T-helper 9 cell (primary cell): ENCODE measurements at places on chromosomes 1 and 21.

DNA sequence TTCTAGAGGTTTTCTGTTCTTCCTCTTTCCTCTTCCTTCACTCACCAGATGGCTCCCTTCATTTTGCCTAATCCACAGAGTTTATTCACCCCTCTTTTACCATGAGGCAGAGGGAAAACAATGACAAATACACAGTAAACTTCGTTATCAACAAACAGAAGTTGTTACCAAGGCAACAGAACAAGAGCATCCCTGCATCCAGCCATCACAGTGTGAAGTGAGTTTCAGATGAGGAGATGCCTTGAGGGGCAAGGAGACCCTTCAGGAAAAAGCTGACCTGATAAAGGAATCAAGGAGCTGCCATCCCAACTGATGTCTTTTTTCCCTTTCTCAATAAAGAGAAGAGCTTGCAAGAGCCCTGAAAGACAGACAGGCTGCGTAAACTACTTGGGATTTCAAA, 195.3 kb downstream of the BRINP2 start:
- DNase-seq, result no peak

GRCh38 chr21:28885853-28886177, 106.9 kb downstream of the LTN1 start:
- DNase-seq, result no peak

- DNase-seq, result no peak
Measured at GRCh38 chr1:48061162-48062136, 64.3 kb upstream of the TRABD2B start.

GRCh38 chr1:44536357-44537209, 131.5 kb downstream of the RNF220 start:
- no peak for DNase-seq

DNA sequence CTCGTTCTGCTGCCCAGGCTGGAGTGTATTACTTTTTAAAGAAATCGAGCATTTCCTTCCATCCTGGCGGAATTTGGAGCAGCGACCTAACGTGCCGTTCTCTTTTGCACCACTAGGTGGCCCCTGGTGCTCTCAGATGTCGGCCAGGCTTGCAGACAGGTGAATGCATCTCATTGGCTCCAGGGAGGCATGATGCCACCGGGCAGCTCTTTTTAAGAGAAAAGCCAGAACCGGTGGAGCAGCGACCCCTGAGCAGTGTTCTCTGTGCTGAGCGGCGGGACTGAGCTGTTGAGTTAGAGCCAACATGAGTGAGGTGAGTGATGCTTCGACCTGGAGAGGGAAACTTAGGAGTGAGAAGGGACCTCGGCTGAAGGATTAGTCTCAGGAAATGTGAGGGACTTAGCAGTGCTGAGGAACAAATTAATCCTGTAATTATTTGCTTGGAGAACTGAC, at the start of gene PCP4:
Gene PCP4 (plus strand): TSS at position 241 of the 453 bp plus-strand sequence. CDS start 64 bp downstream, at position 305.
- no peak for DNase-seq

GRCh38 chr1:100229681-100230443, 19.8 kb downstream of the DBT start:
- no peak for DNase-seq

DNA sequence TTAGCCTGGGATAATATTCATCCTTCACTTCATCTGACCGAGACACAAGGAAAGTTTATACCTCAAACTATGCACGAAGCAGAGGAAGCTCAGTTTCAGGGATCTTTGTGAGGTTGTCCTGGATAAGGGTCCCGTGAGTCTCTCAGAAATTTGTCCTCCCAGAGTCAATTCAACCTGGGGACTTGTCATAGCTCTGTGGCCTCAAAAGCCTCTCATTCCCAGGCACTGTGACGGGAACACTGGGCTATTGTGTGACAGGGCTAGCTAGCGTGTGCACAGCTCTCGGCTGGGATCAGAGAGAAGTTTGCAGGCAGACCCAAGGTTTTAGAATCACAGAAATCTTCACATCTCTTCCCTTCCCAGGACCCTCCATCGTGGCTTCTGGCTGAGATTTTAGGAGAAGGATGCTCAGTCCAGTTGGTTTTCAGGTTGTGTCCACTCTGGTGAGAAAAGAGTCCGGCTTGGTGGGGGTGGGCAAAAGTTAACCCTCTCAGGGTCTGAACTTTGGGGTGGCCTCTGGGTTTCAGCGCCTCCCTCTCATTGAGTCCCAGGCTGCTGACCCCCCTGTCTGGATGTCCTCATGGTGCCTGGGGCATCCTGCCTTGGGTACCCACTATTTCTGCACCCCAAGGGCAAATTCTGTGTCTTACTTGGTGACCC, 20.4 kb upstream of the LBR start:
- no peak for DNase-seq

- no peak for DNase-seq
Measured at GRCh38 chr1:49854741-49855140, 169.0 kb downstream of the AGBL4 start.

DNA sequence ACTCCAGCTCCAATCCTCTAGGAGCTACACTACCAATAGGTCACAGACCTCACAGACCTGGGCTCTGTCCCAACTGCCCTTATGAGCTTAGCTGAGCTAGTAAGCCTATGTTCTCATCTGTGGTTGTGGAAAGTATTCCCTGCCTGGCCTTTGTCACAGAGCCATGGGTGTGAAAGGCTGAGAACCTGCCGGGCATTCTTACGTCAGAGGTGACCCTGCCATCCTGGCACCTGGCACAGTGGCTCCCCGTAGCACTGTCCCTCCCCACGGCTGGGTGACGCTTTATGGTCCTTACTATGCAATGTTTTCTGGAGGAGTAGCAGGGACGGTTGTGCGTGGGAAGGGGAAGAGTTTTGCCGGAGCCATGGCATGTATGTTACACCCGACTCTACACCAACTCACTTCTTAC, 3.5 kb downstream of the TNFRSF1B start:
- no peak for DNase-seq

DNA sequence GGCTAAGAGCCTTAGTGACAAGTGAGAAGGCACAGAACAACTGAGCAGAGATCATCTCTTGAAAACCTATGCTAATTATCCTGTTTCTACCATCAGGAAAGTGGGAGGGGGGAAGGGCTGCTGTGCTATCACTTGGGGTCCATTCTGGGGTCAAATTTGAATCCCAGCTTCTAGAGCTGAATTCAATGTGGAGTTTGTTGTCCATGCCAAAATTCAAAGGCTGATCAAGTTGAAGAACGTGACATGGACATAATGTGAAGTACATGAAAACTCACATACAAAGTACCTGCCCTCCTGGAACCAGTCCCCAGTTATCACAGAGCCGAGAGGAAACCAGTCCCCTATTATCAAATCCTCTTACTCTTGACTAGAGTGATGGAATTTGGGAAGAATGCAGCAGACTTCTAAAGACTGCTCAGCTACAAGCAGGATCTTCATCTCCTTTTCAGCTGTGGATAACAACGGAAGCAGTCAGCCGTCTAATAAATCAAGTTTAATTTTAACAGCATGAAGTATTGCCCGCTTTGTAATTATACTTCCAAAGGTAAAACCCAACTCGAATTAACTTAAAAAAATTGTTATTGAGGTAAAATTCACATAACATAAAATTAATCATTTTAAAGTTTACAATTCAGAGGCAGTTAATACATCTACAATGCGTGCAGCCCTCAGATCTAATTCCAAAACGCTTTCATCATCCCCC, 78.3 kb downstream of the SLC45A1 start:
- no peak for DNase-seq

DNA sequence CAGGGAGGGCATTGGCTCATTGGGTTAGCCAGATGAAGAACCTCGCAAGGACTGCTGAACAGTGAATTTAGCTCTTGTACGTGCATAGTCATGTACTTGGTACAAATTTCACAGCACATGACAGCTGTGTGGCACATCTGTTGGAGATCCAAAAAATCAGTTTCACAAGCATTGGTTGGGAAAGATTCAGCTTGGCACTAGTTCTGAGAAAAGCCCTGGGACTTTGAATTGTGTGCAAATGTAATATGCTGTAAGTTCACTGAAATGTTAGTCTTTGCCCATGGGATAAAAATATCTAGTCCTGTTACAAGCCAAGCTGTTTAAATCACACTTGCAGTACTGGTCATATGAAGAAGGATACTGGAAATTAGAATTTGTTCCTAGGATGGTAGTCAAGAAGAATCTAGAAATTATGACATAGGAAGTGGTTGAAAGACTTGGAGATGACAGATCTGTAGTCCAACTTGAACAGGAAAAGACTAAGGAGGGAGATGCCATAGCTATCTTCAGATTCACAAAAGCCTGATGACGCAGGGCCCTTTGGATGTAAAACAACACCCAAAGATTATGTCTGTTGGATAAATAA, 19.2 kb downstream of the LAMC2 start:
- no peak for DNase-seq

- peak; percentile 55 for DNase-seq
Measured at GRCh38 chr1:181038399-181038873, 4.7 kb downstream of the MR1 start.

- DNase-seq, result no peak
Measured at GRCh38 chr1:50704126-50704525, 255.9 kb downstream of the FAF1 start.

DNA sequence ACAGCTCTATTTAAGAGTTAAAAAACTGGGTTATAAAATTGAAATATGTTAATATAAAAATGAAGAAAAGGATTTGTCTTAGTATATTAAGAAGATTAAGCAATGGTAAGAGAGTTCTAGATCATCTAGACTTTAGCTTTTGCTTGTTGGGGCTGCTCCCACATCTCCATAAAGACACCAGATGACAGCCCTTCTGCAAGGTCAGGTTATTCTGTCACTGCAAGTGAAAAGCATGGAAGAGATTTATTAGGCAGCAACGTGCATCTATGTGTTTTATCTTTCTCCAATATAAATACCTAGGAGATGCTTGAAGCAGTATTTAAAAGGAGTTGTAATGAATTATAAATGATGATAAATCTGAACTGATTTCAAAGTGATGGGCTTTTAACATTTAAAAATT, 1560.4 kb downstream of the AMY1C start:
- DNase-seq, result no peak

- no peak for DNase-seq
Measured at GRCh38 chr1:110472546-110472945, 21.6 kb downstream of the PROK1 start.

DNA sequence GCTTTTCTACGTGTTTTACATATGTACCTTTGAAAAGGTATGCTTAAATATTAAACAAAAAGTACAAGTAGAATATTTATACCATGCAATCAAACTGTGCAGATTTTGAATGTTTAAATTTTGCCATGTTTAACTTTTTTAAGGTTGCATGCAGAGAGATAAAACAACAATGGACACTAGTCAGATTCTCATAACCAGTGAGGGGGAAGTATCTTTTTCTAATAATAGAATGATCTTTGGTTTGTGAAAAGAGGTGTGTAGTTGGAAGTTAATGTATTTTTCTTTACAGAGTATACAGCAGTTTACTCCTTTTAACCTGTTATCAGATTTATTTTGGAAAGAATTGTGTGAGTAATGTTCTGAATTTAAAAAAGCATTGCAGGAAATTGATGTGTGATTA, 27.1 kb downstream of the POU2F1 start:
- DNase-seq, result no peak

GRCh38 chr1:86775395-86775794, 71.0 kb downstream of the SH3GLB1 start:
- DNase-seq, result no peak

- no peak for DNase-seq
Measured at GRCh38 chr1:1569341-1569740, 5.3 kb downstream of the SSU72 start.

GRCh38 chr1:1178794-1179331, 5.2 kb downstream of the TTLL10 start:
- no peak for DNase-seq

GRCh38 chr1:174433451-174433850, 14.3 kb upstream of the GPR52 start:
- no peak for DNase-seq
